Muscle of leg (tissue), 16 donors: ENCODE measurements at places on chromosomes 5 and 9. TPM values are rescaled to one million over a fixed set of nuclear protein-coding genes. Genes with fewer than 3 reads are reported as not detected.

- no peak overlapping the region for H3K27ac ChIP-seq
- H3K36me3 ChIP-seq, result no peaks in the 10 kb centered on the region
- no peak overlapping the region for H3K4me3 ChIP-seq
- DNase-seq, result no peak
- H3K4me1 ChIP-seq, result peaks cover 30% of the 10 kb centered on the region
- no peaks in the 10 kb centered on the region for H3K27me3 ChIP-seq
These were observed 12.1 kb downstream of the SEMA5A start for GRCh38 chr5:9533562-9534364.

The LHX3 gene
- total RNA-seq, result not detected

The CD72 gene
- total RNA-seq, result 1.6 TPM

The CDKN2B-AS1 gene
- total RNA-seq, result 0.18 TPM

DNA sequence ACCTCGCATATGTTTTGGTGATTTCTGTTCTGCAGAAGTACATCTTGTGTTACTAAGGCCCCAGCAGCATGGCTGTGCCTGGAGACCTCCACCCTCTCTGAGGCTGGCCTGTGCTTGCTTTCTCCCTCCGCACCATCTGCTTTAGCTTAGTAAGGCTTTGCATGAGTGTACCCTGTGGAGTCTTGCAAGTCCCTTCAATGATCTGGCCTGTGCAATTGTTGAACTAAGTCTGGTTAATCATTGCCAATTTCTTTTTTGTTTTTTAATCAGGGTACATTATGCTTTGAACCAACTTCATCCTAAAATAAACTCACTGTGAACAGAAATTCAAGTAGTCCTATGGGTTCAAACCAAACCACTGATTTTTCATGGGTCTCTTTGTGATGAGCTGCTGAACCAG lies 32.3 kb downstream of the ACOT12 start:
- H3K36me3 ChIP-seq, result no peaks in the 10 kb centered on the region
- no peak for DNase-seq
- H3K27me3 ChIP-seq, result no peaks in the 10 kb centered on the region

The FAM193B gene
- 43.8 TPM for total RNA-seq

DNA sequence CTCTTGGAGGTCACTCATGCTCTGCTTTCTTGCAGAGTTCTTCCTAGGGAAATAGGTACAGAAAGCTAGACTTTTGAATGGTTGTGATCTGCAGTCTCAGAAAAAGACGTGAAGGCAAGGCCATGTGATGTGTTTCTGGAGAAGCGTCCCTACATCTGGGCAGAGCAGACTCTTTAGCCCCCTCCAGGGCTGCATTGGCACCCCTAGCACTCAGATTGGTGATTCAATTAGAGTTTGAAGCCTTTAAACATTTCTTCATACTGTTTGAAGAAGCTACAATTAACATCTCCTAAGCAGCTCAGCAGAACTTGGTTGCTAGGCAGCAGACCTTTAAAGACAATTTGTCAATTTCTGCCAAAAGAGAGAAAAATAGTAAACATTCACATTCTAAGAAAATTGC lies 21.6 kb downstream of the JADE2 start:
- no peaks in the 10 kb centered on the region for H3K27me3 ChIP-seq
- peak; percentile 33 for DNase-seq
- H3K36me3 ChIP-seq, result no peaks in the 10 kb centered on the region
- H3K27ac ChIP-seq, result no peak overlapping the region

GRCh38 chr5:169631360-169631759 lies 5.7 kb upstream of the DOCK2 start:
- no peaks in the 10 kb centered on the region for H3K36me3 ChIP-seq
- no peak overlapping the region for H3K27ac ChIP-seq
- no peak overlapping the region for H3K4me3 ChIP-seq
- no peaks in the 10 kb centered on the region for H3K4me1 ChIP-seq

The SLC6A3 gene
- total RNA-seq, result not detected

The IFNA13 gene
- total RNA-seq, result 0.04 TPM

The NOXA1 gene
- 2.0 TPM for total RNA-seq

DNA sequence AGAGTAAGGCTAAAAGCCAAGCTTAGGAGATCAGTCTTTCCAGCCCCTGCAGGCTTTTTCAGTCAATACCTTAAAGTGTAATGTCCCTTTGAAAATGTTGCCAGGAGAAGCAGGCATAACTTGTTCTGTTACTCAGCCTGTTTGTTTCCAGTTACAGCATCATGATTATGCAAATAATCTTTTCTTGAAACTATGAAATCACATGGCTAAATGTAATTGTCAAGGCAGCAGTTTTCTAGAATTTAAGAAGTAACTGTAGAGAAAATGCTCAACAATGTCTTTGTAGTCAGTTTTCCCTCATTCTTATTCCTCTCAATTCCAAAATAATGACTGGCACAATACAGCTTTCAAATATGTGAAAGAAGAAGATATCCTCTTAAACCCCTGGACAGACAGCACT lies 1.9 kb upstream of the GPR107 start:
- no peak overlapping the region for H3K4me3 ChIP-seq
- no peaks in the 10 kb centered on the region for H3K27me3 ChIP-seq
- peaks cover 15% of the 10 kb centered on the region for H3K4me1 ChIP-seq
- no peak overlapping the region for H3K27ac ChIP-seq
- peaks cover 2% of the 10 kb centered on the region for H3K36me3 ChIP-seq

The EGR1 gene
- total RNA-seq, result 31.6 TPM

DNA sequence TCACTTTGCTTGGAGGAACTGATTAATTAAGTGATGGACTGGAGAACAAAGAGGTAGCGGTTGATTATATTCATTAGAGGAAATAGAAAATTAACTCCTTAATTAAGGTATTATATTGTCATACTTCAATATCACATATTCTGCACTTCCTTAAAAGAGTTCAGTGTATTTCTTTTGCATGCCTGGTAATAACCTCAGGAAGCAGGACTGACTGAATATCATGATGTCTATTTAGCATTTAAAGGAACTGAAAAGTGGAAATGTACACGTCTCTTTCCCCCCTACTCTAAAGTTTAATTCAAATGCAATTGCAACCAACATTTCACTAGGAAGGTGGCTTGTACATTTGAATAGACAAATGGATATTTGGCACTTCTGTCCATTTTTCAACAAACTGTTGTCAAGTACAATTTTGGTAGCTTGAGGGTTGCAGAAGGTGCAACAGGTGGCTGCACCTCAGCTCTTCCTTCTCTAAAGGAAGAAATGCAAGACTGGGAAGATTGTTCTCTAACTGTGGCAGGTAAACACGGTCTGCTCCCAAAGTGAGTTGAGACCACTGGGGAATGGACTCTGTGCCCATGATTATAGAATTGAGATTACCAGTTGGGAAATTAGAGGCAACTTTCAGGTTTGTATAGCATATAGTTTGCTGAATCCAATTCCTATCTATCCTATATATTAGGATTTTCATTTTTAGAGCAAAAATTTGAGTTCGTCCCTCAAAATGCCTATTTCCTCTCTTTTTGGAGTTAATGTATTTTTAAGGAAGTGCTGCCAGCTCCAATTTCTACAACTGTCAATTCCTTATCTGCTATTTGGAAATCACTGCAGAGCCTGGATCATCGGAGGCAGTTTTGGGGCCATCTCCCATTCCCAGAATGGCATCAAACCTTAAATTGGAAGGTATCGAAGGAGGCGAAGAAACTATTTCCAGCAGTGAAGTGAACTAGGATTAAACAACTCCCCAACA lies 98.9 kb upstream of the TAF11L2 start:
- H3K4me3 ChIP-seq, result no peak overlapping the region
- H3K27me3 ChIP-seq, result peaks cover 3% of the 10 kb centered on the region
- no peak for DNase-seq
- peaks cover 7% of the 10 kb centered on the region for H3K4me1 ChIP-seq
